ENCODE measurements at places on chromosomes 1 and 21.

DNA sequence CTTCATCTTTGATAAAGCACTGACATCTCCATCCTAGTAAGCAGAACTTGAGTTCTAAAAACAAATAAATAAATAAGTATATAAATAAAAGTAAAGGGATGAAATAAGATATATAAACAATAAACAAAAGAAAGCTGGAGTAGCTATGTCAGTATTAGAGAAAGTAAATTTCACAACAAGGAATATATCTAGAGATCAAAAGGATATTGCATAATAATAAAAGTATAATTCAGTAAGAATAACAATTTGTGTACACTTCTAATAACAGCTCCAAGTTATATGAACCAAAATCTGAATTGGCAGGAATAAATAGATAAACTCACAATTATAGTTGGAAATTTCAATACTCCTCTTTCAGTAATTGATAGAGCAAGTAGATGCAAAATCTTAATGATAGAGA is 9.8 kb upstream of the CENPF start:
- no peak for DNase-seq

DNA sequence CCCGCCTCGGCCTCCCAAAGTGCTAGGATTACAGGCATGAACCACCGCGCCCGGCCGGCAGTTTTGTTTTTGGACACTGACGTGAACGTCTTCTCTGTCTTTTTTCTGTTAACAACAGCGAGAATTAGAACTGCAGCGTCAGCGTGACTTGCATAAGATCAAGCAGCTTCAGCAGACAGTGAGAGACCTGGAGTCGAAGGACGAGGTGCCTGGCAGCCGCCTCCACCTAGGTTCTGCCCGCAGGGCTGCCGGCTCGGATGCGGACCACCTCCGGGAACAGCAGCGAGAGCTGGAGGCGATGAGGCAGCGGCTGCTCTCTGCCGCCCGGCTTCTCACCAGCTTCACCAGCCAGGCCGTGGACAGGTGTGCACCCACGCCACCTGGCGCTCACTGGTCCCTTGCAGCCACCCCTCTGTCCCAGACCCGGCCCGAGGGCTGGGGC is 22.9 kb upstream of the DIP2A start:
- no peak for DNase-seq

- peak; percentile 100 for DNase-seq
These were observed 87.9 kb downstream of the RIPK4 start for GRCh38 chr21:41678924-41679318.

- no peak for DNase-seq
These were observed 69.9 kb downstream of the OBSCN start for GRCh38 chr1:228277491-228278431.

- DNase-seq, result no peak
These were observed 14.9 kb downstream of the SLC1A7 start for GRCh38 chr1:53127546-53127945.

- DNase-seq, result no peak
These were observed 214.6 kb upstream of the NFIA start for GRCh38 chr1:60867782-60868181.

DNA sequence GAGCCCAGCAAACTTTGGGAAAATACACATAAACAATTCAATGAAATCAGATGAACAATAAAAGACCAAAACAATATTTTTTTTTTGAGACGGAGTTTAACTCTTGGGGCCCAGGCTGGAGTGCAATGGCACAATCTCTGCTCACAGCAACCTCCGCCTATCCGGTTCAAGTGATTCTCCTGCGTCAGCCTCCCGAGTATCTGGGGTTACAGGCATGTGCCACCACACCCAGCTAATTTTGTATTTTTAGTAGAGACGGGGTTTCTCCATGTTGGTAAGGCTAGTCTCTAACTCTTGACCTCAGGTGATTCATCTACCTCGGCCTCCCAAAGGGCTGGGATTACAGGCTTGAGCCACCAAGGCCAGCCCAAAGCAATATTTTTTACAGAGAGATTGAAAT is 1588.5 kb downstream of the BRINP3 start:
- DNase-seq, result no peak

GRCh38 chr1:151313501-151313900 is 13.7 kb downstream of the PI4KB start:
- no peak for DNase-seq

Measured in T47D (cell line).